ENCODE measurements at places on chromosomes 7 and 10.

DNA sequence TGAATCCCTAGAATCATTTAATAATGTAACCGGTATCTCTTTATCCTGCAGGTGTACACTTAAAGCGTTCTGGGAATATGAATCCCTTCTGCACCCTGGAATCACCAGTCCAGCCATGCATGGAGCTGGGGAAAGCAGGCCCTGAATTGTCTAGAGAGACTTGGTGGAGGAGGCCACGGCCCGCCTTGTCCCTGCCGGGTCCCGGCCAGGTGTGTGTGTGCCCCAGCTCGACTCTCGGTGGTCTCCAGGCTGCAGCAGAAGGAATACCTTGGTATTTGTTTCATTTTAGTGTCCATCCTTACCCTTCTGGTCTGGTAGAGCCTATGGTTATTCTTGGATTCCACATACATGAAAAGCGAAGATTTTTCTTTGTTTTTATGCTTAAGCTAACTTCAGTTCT is 58.1 kb downstream of the PRPF18 start:
- DNase-seq = no peak

GRCh38 chr7:25913598-25914224 is 238.3 kb upstream of the NFE2L3 start:
- no peak for DNase-seq

GRCh38 chr10:99708428-99709012 is 23.4 kb downstream of the COX15 start:
- DNase-seq = no peak

- DNase-seq = no peak
These were observed 5.3 kb downstream of the ITGB1 start for GRCh38 chr10:32952541-32953276.

GRCh38 chr7:69739190-69739589 is 140.9 kb downstream of the AUTS2 start:
- no peak for DNase-seq

- no peak for DNase-seq
These were observed 326.4 kb downstream of the KCNMA1 start for GRCh38 chr10:77311186-77311585.

DNA sequence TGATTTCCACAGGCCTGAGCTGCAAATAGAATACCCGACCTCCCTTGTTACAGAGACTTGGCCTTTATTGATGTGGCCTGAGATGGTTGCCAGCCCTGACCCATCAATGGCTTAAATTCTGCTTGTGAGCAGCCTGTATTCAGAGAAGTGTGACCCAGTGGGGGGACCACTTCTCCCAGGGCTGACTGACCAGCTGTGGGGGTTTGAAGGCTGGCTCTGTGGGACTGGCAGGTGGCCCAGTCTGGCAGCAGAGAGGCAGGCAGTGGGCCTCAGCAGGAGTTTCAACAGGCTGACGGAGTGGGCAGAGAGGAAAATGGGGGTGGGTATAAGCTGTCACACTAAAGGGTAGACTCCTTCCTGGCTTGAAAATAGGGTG is 12.2 kb upstream of the PPIF start:
- no peak for DNase-seq

DNA sequence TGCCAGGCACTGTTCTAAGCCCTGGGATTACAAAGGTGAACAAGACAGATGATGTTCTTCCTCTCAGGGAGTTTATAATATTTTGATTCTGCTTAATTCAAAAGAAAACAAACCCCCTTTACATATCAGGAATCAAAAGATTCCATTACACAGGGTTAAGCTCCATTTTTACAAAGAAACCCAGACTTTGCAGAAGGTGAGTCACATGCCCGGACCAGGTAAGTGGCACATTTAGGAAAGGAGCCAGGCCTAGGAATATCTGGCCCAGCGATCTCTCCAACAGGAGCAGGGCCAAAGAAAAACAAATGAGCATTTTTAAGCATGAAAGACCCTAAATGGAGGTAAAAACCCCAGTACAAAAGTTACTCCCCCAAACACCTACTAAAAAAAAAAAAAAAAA is 1.1 kb downstream of the STN1 start:
- no peak for DNase-seq

DNA sequence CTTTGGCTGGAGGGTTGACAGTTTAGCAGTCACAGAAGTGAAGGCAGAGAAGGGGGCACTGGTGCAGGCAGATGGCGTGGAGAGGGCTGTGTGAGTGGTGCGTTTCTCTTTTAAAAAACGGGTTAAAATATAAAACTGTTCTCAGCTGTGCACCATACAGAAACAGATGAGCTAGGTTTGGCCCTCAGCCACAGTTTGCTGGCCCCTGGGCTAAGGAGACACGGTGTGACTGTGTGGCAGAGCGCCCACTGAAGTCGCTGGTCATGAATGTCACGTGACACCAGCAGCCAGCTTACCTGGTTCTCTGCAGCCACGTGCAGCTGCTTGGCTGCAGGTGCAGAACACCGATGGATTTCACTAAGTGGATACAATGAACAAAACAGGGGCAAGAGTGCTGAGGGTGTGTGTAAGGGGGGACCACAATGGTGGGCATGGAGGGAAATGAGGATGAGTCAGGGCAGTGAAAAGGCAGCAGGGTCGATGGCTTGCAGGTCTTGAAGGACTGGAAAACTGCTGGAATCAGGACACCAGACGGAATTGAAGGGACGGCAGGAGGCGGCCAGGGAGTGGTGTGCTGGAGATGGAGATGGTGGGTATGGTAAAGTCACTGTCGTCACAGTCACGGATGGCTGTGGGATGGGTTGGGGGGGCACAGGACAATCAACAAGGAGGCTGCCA is 7.4 kb downstream of the ZNF746 start:
- DNase-seq = no peak

DNA sequence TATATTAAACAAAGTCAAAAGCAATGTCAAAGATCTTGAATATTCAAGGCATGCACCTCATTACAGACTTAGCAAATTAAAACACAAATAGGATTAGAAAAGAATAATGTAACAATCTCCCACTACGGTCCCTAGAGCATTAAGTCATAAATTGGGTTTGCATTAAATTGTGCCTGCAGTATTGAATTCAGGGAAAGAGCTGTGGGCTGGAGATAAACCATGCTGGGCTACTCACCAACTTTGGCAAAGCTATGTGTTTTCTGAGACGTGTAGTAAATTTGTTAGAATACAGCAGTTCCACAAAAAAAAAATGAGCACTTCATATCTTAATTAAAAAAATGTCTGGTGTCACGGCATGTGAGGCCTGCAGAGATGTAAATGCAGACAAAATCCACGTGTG is 241.6 kb downstream of the SNX10 start:
- no peak for DNase-seq

DNA sequence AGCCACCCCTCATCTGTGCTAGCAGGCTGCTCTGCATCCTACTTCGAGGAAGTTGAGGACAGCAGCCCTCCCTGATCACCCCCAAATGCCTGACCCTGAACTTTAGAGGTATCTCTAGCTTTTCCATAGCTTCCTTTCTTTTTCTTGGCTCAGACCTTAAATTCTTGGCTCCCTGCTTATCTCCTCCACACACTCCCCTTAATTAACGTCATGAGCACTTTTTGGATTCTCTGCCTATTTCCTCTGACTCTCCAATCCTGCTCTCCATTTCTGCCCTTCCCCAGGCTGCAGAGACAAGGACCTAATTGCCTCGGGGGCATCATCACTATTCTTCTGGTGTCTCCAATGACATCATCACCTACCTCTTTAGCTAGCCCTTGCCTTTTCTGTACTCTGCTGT is 40.8 kb upstream of the SEC61G start:
- no peak for DNase-seq

DNA sequence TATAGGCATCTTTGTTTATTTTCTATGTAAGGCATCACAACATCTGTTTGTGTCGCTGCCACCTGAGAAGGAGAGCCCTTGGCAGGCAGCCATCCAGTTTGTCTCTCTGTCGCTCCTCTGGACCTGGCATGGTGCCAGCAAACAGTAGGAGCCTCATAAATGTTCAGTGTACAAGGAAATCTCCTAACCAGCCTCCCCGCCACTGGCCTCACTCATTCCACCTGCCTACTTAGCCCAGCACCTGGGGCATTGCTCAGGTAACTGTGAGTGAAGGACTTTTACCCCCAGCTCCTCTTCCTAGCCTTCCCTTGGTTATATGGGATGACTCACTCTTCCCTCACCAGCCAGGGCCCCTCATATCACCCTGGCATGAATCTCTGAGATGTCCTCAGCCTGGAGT is 61.7 kb upstream of the NPTX2 start:
- DNase-seq = no peak

GRCh38 chr7:41098402-41098801 is 604.5 kb downstream of the INHBA start:
- DNase-seq = no peak

- no peak for DNase-seq
These were observed 879.1 kb upstream of the C7orf33 start for GRCh38 chr7:147711447-147711846.

Data from pulmonary artery endothelial cell (primary cell).